ENCODE measurements at places on chromosomes 11 and 22.

- no peak for DNase-seq
Measured at GRCh38 chr11:67698247-67698646, 23.8 kb upstream of the ALDH3B2 start.

- no peak for DNase-seq
Measured at GRCh38 chr11:36447514-36447913, 62.6 kb downstream of the TRAF6 start.

DNA sequence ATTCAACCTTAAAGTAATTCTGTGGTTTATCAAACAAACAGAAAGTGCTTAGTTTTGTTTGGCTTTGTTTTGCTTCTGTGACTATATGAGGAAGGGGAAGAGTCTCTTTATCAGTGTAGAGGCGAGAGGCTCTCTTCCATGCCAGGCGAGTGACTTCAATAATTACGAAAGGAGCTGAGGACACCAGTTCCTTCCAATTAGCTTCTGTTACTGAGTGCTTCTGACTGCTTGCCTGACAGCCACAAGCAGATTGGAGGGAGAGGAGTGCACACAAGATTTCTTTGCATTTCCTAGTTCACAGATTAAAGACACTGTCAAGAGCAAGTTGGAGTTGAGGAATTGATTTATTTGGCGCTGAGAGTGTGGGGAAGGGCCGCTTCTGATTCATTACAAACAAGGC lies 1484.5 kb upstream of the TENM4 start:
- DNase-seq = no peak

DNA sequence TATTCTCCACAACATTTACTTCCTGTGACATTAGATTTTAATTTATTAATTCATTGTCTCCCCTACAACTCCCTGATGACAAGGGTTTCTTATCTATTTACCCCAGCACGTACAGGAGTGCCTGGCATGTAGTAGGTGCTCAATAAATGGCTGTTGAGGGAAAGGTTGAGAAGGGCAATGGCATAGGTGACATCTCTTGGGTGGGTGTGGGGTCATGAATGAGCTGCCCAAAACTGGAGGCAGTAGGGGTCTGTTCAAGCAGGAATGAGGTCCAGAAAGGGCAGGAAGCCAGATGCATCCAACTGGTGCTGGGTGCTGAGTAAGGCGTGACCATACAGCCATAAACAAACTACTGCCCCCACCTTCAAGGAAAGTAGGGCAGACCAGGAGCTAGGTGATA lies 2.8 kb downstream of the VWCE start:
- DNase-seq = no peak

DNA sequence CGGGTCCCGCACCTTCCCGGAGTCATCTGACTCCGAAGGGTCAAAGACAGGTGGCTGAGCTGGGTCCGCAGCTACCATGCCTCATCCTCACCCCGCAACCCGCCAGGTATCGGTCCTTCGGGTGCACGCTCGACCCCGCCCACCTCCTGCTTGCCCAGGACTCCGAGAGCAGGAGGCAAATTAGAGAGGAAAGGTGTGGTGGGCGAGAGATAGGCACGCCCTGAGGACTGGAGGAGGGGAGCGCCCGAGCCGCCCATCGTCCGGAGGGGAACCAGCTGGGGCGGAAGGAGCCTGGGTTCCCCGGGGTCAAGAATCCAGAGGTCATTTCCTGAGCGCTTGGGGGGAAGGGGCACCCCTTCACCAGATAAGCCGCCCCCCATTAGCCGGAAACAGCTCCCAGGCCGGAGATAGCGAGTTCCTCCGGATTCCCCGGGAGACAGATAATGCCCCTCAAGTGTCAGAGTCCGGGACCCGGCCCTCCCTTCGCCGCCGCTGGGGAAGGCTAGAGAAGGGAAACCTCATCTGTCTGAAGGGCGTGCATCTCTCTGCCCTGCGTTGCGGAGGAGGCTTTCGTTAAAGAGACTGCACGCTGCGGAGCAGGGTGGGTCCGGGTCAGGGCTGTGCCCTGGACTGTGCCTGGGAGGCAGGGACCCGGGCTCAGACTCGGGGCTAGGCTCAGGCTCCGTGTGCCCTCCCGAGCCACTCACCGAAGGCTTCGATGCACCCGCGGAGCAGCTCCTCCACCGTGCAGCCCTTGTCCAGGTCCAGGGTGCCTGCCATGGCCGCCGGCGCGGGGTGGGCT lies 1.7 kb downstream of the RASGRP2 start:
- no peak for DNase-seq

DNA sequence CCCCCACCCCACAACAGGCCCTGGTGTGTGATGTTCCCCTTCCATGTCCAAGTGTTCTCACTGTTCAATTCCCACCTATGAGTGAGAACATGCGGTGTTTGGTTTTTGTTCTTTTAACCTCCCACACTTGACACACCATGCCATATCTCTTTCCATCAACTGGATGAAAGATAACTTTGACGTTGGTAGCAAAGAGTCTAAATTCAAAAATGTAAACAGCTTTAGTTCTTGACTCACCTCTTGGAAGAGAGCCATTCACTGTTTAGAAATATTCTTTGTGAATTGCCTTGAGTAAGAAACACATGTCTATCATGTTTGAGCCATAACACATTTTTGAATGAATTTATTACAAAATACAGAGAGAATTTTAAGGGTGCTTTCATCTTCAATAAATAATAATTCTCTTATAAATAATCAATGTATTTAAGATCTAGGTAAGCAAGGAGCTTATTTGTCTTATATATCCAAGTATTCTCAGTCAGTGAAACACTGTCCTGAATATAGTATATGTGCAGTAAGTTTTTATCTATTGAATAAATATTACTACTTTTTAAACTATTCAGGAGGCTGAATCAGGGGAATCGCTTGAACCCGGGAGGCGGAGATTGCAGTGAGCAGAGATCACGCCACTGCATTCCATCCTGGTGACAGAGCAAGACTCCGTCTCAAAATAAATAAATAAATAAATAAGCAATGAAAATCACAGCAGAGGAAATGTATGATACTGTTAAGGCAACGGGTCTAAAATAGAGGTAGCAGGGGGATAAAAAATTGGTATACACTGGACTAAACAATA lies 6.7 kb downstream of the CARD18 start:
- DNase-seq = no peak

DNA sequence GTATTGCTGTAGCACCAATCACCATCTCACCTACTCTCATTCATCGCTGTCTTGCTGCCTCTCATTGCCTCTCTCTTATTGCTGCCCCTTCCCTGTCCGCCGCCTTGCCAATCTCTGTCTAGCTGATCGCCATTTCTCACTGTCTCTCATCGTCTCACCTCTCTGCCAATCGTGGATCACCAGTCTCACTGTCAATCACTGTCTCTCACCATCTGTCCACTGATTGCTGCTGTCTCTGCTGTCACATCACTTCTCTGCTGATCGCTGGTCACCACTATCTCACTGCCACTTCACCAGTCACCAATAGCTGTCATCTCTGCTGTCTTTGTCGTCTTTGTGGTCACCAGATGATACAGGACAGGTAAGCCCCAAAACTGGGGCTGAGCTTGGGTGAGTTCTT lies 20.6 kb upstream of the RNASEH2C start:
- DNase-seq = no peak

- DNase-seq = no peak
Measured at GRCh38 chr11:2342981-2343380, 34.1 kb upstream of the CD81 start.

- DNase-seq = no peak
Measured at GRCh38 chr11:12149672-12150225, 39.4 kb downstream of the MICAL2 start.

DNA sequence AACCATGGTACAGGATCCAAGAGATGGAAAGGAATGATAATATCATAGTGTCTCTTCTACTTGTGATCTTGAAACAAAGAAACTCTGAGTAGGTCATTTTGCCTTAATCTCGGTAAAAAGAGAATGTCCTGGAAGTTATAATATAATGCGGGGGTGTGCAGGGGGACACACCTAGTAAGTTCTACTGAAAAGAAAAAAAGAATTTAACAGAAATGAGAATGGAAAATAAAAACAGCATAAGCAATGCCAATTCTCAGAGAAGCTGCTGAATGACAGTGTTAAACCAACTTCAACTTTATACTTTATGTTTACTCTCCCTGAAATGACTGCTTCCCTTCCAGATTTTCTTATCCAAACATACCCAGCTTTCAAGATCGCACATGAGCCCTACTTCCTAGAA lies 2.0 kb downstream of the HPS5 start:
- no peak for DNase-seq

DNA sequence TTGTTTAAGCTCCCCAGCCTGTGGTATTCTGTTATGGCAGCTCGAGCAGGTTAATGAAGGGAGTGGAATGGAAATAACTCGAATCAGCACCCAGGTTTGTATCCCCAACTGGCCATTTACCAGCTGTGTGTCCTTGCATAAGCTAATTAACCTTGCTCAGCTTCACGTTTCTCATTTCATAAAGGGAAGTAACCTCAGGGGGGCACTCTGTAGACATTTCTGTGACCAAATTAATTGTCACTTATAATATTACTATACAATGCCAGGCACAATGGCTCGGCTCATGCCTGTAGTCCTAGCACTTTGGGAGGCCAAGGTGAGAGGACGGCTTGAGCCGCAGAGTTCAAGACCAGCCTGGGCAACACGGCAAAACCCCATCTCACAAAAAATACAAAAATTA lies 13.8 kb downstream of the ADA2 start:
- DNase-seq = no peak

- DNase-seq = no peak
Measured at GRCh38 chr11:65440831-65441499, 18.4 kb downstream of the NEAT1 start.

GRCh38 chr11:70623906-70624597 lies 225.7 kb downstream of the CTTN start:
- DNase-seq = no peak

- no peak for DNase-seq
Measured at GRCh38 chr22:26055693-26056092, 113.6 kb upstream of the SEZ6L start.
